ENCODE measurements at places on chromosomes 2 and 18.
A peak's percentile ranks its signal among the peaks of the same experiment; 100 is the strongest.

- no peak for DNase-seq
These were observed 58.8 kb downstream of the CTIF start for GRCh38 chr18:48597671-48598070.

DNA sequence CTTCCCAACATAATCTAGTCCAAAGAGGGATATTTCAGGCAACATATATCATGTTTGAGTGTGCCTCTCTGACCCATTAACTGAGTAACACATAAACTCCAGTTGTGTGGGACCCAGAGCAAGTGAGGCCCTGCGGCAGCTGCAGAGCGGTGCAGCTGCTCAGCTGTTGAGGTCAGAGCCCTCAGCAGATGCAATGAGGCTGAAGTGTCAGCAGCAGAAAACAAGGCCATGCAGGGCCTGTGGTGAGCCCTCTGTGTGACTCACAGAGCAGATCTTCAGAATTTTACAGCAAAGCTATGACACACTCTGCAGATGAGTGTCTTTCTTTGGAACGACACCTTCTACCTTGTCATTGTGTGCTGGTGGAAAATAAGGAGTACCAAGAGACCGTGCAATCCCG, 168.5 kb downstream of the CBLN2 start:
- no peak for DNase-seq

DNA sequence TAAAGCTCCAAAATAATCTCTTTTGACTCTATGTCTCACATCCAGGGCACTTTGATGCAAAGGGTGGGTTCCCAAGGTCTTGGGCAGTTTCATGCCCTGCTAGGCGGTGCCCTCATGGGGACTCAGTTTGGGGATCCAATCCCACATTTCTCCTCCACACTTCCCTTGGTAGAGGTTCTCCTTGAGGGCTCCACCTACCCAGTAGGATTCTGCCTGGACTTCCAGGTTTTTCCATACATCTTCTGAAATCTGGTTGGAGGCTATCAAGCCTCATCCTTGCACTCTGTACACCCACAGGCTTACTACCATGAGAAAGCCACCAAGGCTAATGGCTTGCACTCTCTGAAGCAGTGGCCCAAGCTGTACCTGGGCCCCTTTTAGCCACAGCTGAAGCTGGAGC, 49.8 kb upstream of the ERMN start:
- no peak for DNase-seq

- DNase-seq: no peak
These were observed 3.6 kb upstream of the ARL4C start for GRCh38 chr2:234500394-234501006.

GRCh38 chr2:15990151-15991101, 50.1 kb downstream of the MYCN start:
- no peak for DNase-seq

DNA sequence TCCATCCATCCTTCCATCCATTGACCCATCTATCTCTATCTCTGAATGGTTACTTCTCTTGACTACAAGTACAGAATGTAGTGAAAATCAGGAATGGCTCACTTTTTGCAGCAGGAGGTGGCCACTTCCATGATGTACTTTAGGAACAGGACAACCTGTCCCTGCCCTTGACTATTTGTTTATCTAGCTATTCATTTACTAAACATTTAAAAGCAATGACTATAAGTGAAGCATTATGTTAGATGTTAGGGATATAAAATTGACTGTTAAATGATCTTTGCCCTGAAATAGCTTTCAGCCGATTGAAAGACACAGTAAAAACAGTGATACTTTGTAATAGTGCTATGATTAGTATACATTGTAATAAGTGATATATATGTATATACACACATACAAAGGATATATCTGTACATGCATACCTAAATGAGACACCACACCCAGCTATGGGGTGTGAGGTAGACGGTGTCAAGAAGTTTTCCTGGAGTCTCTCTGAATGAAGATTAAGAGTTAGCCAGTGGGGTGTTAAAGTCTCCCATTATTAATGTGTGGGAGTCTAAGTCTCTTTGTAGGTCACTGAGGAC, 68.5 kb downstream of the C18orf54 start:
- no peak for DNase-seq

- DNase-seq: no peak
These were observed 179.6 kb downstream of the NCK2 start for GRCh38 chr2:105924271-105924670.

DNA sequence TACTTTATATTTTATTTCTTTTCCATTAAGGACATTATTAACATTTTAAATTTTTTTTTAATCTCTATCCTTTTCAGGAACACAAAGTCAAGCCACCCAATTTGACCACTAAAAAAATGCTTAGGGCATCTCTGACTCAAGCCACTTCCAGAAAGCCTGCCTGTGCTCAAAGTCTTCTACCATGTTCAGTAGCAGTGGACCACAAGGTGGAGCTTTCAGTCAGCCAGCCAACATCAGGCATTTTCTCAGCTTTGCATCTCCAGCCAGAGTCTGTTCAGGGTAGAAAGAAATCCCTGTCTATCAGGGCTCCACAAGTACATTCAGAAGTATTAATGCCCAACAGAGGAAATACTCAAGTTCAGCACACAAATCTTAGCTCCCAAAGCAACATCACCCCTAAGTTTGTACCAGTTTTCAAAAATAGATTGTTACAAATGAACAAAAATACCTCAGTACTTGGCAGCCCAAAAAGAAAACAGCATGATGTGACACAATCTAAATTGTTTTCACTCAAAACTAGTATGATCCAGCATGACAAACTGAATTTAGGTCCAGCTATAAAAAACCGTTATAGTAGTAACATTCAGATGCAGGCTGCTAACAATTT, 37.6 kb downstream of the C18orf63 start:
- DNase-seq: peak; percentile 19

DNA sequence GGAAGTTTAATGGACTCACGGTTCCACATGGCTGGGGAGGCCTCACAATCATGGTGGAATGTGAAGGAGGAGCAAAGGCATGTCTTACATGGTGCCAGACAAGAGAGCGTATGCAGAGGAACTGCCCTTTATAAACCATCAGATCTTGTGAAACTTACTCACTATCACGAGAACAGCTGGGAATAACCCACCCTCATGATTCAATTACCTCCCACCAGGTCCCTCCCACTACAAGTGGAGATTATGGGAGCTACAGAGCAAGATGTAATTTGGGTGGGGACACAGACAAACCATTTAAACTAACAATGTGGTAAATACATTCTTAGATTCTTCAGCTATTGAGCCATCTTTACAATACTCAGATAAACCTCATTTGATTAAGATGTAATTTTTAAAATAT, 176.1 kb downstream of the SH3BP4 start:
- DNase-seq: no peak

- no peak for DNase-seq
These were observed 63.4 kb upstream of the ZBTB7C start for GRCh38 chr18:48472610-48473009.

DNA sequence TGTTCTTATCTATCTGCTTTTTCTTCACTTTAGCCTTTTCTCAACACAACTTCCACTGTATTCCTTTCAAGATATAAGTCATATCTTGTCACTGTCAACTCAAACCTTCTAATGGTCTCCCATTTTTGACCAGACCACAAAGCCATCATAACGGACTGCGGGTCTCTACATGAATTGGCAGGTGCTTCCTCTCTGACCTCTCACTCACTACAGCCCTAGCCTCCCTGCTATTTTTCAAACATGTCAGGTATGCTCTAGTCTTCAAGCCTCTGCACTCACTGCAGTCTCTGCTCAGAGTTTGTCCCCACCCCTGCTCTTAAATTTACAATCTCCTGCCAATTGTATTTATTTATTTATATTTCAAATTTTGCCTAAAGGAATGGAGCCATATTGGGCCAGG, 858.1 kb downstream of the TRIB2 start:
- DNase-seq: no peak

DNA sequence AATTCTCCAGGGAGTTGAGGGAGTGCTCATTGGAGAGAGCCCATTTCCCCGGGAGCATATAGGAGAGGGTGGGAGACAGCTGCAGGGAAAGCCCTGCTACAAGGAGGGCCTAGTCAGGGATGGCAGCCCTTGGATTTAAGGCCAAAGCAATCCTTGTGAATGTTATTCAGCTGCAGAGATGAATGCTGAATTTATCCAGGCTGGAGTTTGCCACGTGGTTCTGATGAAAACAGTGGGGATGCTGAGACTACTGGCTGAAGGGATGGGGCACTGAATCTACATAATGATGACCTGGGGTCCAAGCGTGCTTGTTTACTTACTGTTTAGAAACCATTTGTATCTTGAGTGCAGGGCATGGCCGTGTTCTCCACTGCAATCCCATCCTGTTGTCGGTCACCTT, 35.6 kb upstream of the RNF149 start:
- no peak for DNase-seq

DNA sequence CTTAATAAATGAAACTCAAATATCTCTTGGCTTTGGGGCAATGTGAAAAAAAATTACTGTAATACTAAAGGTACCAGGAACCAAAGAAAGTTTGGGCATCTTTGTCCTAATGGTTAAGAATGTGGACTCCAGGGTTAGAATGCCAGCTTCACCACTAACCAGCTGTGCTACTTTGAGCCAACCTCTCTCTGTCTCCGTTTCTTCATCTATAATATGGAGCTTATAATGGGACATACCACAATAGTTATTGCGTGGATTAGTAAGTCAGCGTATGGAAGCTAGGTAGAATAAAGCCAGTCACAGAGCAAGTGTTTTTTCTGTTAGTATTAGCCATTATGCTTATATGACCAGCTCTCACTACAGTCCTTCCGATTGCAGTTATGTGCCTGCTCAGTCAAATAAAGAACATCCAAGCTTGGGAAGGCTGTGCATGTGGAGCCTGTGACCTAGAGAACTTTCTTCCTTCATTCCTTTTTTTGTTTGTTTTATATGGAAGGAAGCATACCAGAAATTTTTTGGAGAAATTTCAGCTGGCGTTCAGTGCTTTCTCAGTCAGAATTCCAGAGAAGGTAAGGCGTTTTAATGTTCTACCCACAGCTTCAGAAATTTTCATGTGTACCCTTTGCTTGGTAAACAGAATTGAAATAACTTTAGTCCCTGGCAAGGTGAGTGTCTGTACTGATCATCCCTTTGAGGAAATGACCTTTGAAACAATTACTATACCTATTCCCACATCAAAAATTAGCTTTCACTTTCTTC, 114.0 kb upstream of the RND3 start:
- DNase-seq: no peak

- DNase-seq: no peak
These were observed 61.7 kb downstream of the CDC42EP3 start for GRCh38 chr2:37609782-37610181.

DNA sequence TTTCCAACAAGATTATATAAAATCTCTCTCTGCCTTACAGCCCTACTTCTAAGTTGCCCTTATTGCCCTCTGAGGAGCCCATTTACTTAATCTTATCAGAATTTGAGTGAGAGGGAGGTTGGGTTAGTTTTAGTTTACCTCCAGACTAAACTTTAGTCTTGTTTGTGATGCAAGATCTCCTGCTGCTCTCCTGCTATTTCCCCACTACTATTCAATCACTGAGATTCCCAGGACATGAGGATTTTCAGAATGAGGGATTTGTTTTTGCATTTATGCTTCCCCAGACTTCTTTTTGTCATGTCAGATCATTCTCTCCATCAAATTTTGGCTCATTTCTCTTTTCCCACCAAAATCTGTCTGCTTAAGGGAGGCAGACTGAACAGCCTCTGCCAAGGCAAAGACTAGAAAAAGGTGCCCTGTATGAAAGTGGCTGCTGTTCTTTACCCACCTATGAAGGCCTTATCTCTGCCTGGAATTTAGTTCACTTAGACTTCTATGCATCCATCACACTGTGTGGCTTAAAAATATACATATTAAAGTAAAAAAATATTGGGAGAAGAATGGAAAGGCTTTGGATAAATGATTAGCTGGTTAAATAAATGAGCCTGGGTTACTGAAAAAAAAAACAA, 401.3 kb downstream of the PID1 start:
- DNase-seq: no peak

DNA sequence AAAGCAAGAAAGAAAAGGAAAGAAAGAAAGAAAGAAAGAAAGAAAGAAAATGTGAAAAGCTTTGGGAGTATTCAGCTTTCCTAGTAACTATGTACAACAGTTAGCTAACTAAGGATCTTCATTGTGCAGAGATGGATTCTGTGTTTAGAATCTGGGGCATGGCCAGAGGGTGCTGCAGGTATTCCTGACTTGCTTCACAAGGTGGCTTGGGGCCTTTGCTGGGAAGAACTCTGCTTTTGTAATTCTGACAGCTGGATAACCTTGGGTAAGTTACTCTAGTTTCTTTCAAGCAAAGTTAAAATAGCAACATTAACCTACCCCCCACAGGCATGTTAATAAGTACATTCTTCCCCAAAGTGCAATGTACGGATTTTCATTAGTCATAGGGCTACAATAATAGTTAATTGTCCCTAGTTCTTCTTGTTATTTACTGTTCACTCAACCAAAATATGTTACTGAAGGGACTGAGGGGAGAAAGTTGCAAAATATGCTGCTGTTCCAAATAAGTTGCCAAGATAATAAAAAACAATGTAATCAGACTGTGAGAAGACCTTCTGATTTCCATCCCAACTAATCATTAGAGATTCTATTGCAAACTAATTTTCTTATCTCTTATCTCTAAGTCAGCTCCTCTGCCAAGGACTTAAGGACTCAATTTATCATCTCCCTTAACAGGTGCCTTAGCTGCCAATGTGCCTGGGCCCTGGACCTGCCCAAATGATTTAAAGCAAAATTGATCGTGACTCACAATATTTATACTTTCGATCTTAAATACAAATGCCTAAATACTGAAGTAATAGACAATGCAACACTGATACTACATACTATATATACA, 50.3 kb downstream of the SERPINB8 start:
- no peak for DNase-seq

DNA sequence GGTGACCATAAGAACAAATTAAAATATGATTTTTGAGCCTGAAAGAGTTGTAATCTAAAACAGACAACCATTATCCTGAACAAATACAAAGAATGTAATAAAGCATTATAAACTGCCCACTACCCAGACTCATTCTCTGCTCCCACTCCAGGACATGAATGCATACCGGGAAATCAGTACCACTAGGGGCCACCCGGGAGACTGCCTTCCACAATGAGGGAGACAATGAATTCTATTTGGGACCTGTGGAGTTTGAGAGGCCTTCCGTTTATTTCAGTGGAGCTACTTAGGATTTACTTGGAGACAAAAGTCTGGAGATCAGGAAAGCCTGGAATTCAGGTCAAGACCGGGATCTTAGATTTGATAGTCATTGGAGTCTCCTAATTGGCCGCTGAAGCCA, 50.0 kb downstream of the NAB1 start:
- no peak for DNase-seq

- DNase-seq: peak; percentile 55
These were observed 41.4 kb upstream of the EHBP1 start for GRCh38 chr2:62663920-62664795.

GRCh38 chr2:107984707-107985106, 1.6 kb upstream of the SLC5A7 start:
- no peak for DNase-seq

Data from AG04449 (cell line).